ENCODE measurements at places on chromosomes 11 and 22. TPM values are rescaled to one million over a fixed set of nuclear protein-coding genes. Genes with fewer than 3 reads are reported as not detected.

PMM1 gene
- 21.7 TPM for total RNA-seq

CDC42EP1 gene
- total RNA-seq: 18.8 TPM

EFCAB6 gene
- 1.3 TPM for total RNA-seq

ZDHHC5 gene
- 43.4 TPM for total RNA-seq

TMEM86A gene
- total RNA-seq: 2.6 TPM

MS4A1 gene
- not detected for total RNA-seq

APBB1 gene
- total RNA-seq: 72.0 TPM

FAU gene
- 511 TPM for total RNA-seq

HEPN1 gene
- not detected for total RNA-seq

CHRM1 gene
- total RNA-seq: not detected

OR5M8 gene
- total RNA-seq: not detected

CHRNA10 gene
- 0.89 TPM for total RNA-seq

DRG1 gene
- total RNA-seq: 48.3 TPM

FAM180B gene
- total RNA-seq: not detected

C11orf16 gene
- total RNA-seq: not detected

SH3BP1 gene
- 2.3 TPM for total RNA-seq

PHOX2A gene
- total RNA-seq: not detected

ZC3H12C gene
- 20.0 TPM for total RNA-seq

SYT9 gene
- 0.92 TPM for total RNA-seq

KIAA1671 gene
- 12.3 TPM for total RNA-seq

GRAMD4 gene
- 64.8 TPM for total RNA-seq

MMP12 gene
- not detected for total RNA-seq

C11orf24 gene
- total RNA-seq: 45.2 TPM

MGAT3 gene
- 24.1 TPM for total RNA-seq

CALCA gene
- total RNA-seq: 0.51 TPM

GDPD4 gene
- not detected for total RNA-seq

PRAME gene
- 0.27 TPM for total RNA-seq

OR52I1 gene
- total RNA-seq: not detected

FGF4 gene
- total RNA-seq: not detected

Data from cardiac septum (tissue), 1 donor.